ENCODE measurements at places on chromosomes 5 and 9.

DNA sequence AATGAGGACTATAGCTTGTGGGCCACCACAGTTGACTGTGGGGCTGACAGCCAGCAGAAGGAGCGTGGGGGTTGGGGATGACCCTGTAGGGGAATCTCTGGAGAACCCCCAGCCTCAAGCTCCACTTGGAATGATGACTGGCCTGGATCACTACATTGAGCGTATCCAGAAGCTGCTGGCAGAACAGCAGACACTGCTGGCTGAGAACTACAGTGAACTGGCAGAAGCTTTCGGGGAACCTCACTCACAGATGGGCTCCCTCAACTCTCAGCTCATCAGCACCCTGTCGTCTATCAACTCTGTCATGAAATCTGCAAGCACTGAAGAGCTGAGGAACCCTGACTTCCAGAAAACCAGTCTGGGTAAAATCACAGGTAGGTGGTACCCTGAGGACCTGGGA lies 128.4 kb upstream of the DMRT1 start:
- DNase-seq = no peak

- no peak for DNase-seq
Measured at GRCh38 chr9:10238087-10238486, 374.7 kb downstream of the PTPRD start.

- no peak for DNase-seq
Measured at GRCh38 chr9:72255569-72255968, 106.3 kb downstream of the GDA start.

GRCh38 chr9:133067813-133068212 lies 6.0 kb downstream of the CEL start:
- no peak for DNase-seq

DNA sequence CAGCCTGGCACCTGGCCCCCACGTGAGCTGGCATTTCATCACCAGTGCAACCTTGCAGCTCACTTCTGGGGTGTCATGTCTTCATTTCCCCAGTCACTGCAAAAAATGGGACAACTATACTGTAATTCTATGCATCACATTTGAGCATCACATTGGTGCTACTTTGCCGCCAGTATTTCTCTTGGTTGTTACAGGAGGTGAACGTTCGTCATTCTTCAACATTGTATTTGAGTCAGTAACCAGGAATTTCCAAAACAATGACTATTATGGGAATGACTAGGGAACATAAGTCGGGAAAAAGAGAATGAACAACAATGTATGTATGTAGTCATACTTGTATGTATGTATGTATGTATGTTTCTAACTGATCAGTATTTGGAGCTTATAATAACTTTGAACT lies 1278.0 kb downstream of the EFNA5 start:
- no peak for DNase-seq

- no peak for DNase-seq
Measured at GRCh38 chr5:118578093-118578492, 410.3 kb downstream of the DTWD2 start.

DNA sequence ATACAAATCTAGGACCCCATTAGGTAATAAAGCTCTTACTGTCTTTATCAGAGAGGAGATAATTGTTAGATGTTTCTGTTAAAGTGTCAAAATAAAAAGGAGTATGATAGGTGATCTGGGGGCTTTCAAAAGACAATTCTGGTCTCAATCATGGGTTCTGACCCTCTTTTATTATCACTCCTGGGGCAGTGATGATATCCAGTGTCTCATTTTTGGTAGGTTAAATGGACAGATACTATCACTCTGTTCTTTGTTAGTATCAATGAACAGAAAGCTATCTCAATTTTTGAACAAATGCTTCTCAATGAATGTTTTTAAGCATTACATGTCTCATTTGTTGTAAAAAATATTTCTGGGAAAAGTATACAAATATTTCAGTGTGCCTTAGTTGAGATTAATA lies 405.9 kb downstream of the MLLT3 start:
- no peak for DNase-seq

DNA sequence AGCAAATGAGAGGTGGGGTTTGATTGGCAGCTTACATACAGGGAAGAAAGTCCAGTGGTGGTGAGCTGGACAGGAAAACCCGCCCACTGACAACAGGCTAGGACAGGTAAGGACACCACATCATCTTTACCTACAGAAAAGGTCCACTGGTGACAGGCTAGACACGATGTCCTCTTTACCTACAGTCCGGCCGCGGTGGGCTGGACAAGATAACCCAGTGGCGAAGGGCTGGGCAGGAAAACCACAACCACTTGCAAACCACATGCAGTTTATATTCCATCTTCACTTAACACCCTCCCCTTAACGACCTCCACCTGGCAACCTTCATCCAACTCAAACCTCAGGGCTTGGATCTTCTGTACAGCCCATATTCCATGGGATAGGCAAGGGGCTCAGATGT lies 5.0 kb upstream of the NIPAL4 start:
- no peak for DNase-seq

- DNase-seq = no peak
Measured at GRCh38 chr9:7315116-7315515, 484.5 kb downstream of the DMAC1 start.

DNA sequence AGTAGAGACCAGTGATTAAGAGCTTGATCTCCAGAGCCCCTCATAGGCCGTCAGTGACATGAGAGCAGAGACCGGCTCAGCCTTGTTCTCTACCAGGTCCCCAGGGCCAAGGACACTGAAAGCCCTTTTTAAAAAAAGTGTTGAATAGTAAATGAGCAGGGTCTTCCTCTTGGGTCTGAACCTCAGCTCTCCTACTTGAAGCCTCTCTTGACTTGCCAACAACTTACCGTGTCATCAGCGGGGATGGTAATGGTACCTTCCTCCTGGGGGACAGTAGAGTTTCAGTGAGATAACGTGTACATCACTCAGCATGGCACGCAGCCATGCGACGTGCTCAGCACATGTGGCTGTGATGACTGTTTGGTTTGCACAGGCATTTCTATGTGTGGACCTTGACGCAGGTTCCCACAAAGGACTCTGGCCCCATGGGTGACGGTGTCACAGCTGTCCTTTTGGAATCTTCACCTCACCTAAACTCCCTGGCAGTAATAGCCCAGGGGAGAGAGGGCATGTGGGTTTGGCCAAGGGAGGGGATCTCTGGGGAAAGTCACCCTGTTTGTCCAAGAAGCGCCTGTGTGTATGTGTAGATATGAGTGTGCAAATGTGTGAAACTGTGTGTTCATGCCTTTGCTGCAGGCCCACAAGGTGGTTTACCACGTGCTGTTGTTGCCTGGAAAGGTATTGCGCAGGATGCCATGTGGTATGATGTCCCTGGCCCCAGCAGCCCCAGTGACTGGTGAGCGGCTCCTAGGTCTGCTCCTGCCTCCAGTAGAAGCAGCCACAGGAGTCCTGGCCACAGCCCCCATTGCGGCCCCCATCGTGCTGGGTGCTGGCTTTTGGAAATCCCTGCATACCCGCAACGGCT lies 18.7 kb downstream of the ERGIC1 start:
- DNase-seq = no peak

DNA sequence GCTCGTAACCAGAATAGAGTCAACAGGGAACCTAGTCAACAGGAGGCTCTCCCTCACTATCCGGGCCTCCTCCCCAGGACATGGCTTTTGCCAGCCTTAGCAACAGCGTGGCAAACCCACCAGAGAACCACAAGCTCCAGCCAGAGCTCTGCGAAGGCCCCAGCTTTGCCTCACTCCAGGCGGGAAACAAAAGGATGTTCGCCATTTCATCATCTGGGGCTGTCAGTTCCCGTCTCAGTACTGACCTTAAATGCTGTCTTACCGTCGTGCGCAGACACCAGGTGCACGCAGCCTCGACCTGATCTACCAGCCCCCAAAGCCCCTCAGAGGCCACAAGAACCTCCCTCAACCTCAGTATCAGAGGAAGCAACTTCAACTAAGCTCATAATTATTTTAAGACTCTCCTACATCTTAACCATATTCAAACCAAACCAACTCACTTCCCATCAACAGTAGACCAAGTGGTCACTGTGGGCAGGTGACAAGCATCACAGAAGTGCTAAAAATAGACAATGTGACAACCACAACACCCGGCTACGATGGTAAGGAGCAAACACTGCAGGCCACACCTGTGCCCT lies 71.4 kb downstream of the SEMA4D start:
- no peak for DNase-seq

GRCh38 chr9:98457726-98458370 lies 202.4 kb upstream of the TBC1D2 start:
- DNase-seq = no peak

- DNase-seq = no peak
Measured at GRCh38 chr9:94746541-94747370, 20.3 kb downstream of the AOPEP start.

DNA sequence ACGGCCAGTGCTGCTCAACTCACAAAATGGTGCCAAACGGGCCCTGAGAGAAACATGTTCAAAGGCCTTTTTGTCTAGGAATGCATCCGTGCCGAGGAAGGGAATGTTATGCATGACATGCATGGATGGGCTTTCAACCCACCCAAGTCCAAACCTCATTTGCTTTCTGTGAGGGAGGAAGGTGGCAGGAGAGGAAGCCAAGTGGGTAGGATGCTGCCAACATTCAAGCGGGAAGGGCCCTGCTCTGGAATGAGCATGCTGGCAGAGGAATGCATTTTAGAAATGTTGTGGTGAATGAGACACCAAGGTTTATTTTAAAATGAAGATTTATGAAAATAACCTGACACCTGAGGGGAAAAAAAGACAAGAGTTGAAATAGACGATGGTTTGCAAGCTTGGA lies 479.1 kb downstream of the CCDC171 start:
- peak; percentile 94 for DNase-seq

DNA sequence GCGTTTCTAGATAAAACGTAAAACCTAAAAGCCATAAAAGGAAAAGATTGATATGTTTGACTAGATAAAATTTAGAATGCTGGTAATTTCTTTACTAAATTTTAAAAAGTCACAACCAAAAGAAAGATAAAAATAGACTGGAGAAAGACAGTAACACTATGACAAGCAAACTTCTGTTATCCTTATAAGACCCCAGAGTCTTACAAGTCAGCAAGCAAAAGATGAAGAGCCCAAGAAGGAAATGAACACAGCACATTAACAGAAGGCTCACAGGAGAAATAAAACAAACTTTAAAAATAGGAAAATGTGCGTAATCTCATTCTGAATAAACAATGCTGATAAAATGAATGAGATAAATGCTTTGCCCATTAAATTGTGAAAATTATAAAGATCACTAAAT lies 29.7 kb downstream of the IL7R start:
- no peak for DNase-seq

DNA sequence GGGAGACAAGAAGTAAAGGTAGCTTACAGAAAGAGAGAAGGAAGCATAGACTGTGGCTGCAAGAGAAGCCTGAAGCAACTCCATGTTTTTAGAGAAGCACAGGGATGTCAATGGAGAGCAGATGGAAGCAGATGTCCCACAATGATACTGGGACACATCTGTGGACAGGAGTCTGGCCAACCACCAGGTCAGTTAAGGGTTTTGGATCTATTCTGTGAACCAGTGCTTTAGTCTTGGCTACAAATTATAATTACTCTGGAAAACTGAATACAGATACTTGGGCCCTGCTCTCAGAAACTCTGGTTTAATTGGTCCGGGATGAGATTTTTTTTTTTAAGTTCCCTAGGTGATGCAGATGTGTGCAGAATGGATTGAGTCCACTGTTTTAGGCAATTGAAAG lies 592.8 kb downstream of the CSNK1G3 start:
- no peak for DNase-seq

DNA sequence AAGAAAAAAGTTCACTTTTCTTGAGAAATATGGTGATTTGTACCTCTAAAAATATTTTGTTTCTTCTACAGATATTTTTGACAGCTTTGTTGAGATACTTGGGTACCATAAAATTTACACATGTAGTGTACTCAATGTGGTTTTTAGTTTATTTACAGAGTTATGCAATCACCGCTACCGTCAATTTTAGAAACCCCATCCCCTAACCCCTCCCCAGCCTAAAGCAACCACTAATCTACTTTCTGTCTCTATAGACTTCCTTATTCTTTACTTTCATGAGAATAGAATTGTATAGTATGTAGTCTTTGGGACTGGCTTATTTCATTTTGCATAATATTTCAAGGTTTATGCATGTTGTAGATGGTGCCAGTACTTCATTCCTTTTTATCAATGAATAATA lies 45.0 kb upstream of the TDRD7 start:
- no peak for DNase-seq

Measured in renal cortical epithelial cell (primary cell).